ENCODE measurements at places on chromosomes 3 and 15.

DNA sequence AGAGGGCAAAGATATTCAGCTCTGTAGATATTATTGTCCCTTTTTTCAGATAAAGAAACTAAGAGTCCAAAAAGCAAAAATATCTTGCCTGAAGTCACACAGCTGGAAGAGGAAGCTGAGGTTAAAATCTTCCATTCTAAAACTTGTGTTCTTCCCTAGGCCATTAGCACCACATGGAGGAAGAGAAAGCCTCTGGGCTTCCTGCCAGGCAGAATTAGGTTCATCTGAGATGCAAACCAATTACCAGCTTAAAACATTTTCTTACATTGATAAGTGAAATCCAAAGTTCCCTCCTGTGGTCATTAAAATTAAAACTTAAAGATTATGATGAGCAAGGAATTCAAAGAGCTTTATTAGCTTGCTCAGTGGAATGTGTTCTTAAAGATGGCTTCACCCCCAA lies 235.3 kb upstream of the SETMAR start:
- DNase-seq = no peak

DNA sequence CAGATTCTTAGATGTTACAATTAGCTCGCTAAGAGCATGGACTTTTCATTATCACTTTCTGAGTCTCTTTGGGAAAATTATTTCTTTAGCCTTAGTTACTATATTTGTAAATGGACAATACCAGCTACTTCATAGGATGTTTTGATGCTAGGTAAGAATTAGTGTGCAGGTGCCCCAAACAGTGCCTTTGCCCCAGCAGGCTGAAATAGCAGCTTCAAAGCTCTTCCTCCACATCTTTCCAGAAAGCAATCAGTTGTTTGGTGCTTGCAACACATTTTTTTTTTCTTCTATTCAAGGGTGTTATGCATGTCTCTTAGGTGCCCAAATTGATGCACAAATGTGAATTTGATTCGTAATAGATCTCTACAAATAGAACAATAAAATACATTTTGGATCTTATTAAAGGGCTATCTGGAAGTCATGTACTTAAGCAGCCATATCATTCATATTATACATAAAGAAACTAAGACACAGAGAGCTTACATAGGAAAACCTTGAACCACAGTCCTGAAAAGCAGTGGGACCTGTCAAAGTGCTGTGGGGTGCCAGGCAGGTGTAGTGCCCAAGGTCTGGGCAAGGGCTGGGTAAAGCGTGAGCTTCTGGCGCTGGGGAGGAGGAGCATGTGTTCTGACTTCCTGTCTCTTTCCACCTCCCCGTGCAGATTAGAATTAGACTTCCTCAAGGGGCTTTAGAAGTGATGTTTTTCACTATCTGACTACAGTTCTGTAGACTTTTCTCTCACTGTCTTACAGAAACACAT lies 62.9 kb downstream of the FNDC3B start:
- no peak for DNase-seq

- DNase-seq = no peak
Measured at GRCh38 chr3:52063026-52063723, 6.8 kb upstream of the DUSP7 start.

DNA sequence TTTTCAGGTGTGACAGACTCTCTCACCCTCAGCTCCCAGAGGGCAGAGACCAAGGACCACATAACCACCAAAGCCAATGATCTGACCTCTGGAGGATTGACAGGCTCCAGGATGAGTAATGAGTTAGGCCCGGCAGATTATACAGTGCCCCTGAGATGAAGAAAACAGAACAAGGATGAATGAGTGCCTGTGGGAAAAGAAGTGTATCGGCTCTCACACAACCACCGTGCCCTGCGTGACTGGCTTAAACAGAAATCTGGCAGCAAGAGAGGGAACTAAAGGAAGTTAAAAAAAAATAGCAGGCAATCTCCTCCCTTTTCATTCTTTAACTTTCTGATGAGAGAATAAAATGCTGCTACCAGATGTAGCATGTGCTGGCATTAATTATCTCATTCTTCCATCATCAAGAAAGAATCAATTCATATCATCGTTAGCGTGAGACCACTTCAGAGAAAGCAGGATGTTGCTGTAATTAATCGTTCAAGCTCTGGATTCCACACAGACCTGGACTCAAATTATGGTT lies 227.5 kb upstream of the COL8A1 start:
- DNase-seq = no peak

GRCh38 chr3:174153871-174154270 lies 705.3 kb upstream of the NAALADL2 start:
- DNase-seq = no peak
